Fibroblast of skin of back (primary cell): ENCODE measurements at places on chromosomes 16 and 17.
A peak's percentile ranks its signal among the peaks of the same experiment; 100 is the strongest.

DNA sequence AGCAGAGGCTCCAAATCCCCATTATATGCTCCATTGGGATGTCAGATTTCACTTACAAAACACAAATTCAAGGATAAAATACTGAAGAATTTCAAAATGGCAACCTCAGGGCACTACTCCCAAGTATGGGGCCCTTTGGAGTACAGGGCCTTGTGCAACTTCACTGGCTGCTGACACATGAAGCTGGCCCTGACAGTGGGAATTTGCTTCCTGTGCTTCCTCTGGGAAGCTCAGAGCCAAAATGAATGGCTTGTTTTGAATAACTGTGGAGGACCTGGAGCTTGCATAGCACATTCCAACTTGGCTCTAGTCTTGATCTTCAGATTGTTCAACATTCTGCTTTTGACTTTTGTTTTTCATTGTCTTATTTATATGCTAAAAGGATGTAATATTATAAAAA is 52.3 kb upstream of the HNF1B start:
- DNase-seq = peak; percentile 56

GRCh38 chr16:53216798-53217197 is 162.0 kb downstream of the CHD9 start:
- no peak for DNase-seq

DNA sequence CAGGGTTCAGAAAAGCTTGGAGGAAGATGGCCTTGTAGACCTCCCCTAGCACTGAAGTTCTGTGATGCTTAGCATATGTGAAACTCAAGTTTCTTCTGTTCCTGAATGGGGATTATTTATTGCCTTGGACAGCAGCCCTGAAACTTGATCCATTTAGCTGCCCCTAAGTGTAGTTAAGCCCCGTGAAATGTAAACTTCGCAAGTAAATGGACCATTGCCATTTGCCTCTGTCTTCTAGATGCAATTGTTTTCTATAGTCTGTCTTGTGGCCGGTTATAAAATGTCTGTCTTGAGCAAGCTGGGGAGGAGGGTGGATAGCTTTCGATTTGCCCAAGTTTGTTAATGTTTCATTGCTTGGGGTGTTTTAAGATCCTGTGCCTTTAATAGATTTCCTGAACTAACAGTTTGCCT is 261.8 kb downstream of the CDH13 start:
- no peak for DNase-seq

DNA sequence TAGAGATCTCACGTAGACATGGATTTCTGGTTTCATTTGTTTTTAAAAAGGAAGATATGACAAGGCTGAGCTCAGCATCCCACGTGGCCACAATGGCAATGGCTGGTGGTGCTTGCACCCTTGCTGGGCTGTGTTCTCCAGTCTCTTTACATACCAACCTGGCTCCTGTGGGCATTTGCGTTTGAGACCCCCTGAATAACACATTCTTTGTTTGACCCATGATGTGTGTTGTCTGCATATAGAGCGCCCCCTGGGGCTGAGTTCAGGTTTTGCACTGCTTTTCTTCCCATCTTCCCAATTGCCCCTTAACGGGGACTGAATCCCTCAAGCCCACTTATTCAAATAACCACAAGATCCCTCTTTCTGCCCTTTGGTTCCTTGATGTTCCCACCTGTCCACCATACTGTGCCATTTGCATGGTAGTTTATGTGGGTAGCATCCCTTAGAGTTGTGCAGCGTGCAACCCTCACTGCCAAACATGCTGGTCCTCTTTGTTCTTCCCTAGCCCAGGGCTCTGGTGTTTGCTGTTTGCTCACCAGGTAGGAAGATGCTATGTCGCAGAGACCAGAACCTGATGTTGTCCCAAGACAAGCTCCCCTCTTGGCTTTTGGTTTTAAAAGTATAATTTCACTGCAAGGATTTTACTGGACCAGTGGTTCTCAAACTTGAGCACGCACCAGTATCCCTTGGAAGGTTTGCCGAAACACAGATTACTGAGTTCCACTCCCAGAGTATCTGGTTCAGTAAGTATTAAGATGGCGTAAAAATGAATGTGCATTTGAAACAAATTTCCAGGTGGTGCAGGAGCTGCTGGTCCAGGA is 38.5 kb upstream of the NKD1 start:
- peak; percentile 7 for DNase-seq

DNA sequence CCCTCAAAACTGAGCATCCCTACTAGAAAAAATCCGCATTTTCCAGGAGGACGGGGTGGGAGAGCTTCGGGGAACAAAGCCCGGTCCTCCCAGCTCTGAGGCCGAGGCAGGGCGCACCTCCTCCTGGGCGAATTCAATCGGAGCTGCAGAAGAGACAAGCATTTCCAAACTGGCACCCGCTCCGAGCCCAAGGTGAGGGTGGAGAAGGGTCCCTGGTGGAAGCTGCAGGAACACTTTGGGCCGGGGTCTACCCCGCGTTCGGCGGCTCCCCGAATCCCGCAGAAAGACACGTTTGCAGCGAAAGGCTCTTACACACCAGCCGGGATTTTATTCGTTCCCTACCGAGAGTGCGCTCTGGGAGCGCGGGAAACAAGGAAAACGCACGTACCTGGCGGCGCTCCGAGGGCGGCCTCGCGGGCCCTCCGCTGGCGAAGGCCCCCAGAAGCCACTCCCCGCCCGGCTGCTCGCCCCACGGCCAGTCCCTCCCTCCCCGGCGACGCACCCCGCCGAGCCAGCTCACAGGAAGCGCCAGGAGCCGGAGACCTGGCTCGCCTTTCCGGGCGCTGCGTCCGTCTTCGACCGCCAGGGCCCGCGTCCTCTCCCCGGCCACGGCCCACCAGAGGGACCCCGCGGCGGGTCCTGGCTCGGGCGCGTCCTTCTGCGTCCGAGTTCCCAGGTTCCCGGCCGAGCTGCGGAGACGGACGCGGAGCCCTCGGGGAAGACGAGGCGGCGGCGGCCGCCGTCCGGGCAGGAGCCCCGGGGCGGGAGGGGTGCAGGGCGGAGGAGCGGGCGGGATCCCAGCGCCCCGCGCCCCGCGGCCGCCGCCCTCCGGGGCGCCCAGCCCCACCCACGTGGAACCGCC is 49.8 kb upstream of the BAHCC1 start:
- DNase-seq = peak; percentile 90

GRCh38 chr17:38584350-38584925 is 21.3 kb downstream of the SRCIN1 start:
- peak; percentile 41 for DNase-seq

DNA sequence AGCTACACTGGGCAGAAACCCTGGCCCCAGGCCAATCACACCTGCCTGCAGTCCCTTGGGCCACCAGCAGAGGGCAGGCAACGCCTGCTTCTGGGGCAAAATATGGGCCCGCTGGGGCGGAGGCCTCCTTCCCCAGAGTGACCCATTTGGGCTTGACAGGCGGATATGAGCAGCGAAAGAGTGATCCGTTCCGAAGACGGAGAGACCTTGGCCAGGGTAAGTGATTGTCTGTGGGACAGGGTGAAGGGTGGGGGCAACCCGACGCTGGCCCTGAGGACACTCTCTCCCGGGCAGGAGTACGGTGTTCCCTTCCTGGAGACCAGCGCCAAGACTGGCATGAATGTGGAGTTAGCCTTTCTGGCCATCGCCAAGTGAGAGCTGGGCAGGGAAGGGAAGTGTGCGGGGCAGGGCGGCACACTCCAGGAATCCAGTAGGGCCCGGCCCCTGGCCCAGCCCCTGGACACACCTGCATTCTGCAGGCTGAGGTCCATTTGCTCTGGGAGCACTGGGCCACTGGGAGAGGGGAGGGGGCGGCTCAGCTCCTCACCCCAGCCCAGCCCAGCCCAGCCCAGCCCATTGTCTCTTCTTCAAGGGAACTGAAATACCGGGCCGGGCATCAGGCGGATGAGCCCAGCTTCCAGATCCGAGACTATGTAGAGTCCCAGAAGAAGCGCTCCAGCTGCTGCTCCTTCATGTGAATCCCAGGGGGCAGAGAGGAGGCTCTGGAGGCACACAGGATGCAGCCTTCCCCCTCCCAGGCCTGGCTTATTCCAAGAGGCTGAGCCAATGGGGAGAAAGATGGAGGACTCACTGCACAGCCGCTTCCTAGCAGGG is 3.5 kb upstream of the NHERF1 start:
- peak; percentile 54 for DNase-seq

- no peak for DNase-seq
Measured at GRCh38 chr16:81697616-81698309, 81.3 kb upstream of the PLCG2 start.

DNA sequence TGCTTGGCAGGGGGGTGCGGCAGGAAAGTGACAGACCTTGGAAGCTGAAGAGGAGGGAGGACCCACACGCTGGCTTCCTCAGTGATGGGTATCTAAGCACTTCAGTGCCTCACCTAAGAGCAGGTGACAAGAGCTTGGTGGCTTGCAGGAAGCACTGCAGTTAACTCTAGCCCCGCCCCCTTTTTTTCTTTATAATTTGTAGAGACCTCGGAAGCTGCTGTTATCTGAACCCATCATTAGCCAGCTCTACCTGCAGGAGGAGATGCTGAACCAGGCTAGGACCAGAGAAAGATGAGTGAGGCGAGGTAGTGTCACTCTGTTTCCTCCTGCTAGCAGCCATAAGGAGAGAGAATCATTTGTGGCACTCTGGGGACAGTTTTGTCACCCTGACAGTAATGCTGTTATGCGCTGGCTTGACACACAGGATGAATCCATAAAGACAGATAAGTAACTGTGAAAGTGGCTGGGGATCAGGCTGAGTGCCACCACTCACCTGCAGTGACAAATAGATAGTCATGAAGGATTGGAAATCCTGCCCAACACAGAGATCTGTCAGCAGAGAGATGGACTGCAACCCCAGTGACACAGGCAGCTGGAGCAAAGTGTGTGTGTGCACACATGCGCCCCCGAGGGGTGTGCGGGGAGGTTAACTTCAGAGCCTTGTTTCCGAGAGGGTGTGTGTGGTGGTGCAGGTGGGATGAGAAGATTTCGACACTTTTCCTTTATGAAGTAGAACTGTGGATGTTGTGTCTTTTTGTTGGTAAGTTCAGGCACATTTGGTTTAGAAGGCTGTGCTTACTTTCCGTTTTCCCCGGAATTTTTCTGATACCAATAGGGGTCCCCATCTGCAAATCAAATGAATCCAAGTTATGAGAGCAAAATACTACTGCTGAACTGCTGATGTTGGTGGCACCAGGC is 224.0 kb downstream of the IRX3 start:
- no peak for DNase-seq

GRCh38 chr17:77456951-77457548 is 316.3 kb downstream of the SEC14L1 start:
- no peak for DNase-seq

- no peak for DNase-seq
Measured at GRCh38 chr17:40621578-40621977, 26.0 kb downstream of the SMARCE1 start.

- peak; percentile 87 for DNase-seq
Measured at GRCh38 chr16:51538707-51539498, 387.8 kb upstream of the SALL1 start.

- DNase-seq = no peak
Measured at GRCh38 chr16:76819226-76819916, 371.6 kb upstream of the MON1B start.

- peak; percentile 19 for DNase-seq
Measured at GRCh38 chr16:87968541-87968940, 17.3 kb downstream of the BANP start.

GRCh38 chr16:24729243-24729950 is at the start of gene TNRC6A:
TSS of gene TNRC6A (plus strand) at chr16:24729651. CDS start at chr16:24729842, 191 bp downstream.
- peak; percentile 91 for DNase-seq

DNA sequence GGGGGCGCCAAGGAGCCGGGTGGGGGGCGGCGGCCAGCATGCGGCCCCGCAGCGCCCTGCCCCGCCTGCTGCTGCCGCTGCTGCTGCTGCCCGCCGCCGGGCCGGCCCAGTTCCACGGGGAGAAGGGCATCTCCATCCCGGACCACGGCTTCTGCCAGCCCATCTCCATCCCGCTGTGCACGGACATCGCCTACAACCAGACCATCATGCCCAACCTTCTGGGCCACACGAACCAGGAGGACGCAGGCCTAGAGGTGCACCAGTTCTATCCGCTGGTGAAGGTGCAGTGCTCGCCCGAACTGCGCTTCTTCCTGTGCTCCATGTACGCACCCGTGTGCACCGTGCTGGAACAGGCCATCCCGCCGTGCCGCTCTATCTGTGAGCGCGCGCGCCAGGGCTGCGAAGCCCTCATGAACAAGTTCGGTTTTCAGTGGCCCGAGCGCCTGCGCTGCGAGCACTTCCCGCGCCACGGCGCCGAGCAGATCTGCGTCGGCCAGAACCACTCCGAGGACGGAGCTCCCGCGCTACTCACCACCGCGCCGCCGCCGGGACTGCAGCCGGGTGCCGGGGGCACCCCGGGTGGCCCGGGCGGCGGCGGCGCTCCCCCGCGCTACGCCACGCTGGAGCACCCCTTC is 484 bp downstream of the FZD2 start:
- DNase-seq = peak; percentile 65

DNA sequence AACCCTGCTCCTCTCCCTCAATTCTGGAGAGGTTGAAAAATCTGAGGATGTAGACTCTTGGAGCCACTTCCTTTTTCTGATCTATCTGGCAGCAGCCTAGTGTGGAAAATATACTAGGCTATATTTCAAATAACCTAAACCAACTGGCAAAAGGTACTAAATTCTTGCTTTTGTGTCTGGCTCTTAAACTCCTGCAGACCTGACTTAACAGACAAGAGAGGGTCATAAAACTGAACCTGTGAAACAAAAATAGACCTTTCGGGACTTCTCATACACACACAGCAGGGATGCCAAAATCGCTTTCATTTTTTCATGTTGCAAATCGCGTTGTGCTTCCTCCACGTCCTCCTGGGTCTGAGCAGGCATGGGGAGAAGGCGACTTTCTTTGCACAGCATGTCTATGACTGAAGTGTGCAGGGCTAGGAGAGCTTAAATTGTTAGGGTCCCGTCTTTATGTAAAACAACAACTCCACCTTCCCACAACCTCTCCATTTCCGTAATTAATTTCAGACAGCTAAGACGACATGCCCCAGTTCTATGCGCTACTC is 520.7 kb upstream of the PSMD7 start:
- no peak for DNase-seq

DNA sequence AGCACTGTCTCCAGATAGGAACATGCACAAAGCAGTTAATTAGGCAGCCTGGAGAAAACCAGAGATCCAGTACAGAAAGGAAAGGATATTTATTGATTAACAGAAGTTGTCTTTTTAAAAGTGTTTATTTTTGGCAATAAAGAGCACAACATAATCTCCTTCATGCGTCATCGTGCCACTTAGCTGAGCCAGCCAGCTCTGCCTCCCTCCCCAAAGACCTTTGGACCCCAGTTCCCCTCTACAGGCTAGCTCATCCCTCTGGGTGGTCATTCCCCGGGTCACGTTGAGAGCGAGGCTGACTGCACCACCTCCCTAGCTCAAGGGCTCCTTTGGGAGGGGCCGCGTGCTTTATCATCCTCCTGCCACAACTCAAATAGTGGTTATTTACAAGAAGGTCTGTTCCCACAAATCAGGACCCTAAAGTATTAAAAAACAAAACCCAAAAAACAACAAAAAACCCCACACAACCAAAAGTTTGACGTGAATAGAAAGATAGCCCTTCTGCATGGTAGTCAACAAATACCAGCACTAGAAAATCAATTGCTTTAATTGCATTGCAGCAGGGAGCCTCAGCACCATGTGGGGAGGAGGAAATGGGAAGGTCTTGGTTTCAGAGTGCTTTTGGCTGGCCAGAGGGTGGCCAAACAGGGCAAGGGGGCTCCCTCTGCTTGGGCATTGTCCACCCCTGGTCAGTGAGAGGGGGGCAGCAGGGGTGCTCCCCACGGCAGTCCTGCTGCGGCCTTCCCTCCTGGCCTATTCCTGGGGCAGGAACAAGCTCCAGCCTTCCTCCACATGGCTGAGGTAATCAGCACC is 9.6 kb downstream of the POLR2C start:
- no peak for DNase-seq
